Stimulated activated CD4-positive, alpha-beta T cell treated with anti-CD3 and anti-CD28 coated beads, Interleukin-1b, Interleukin-23, amount 100 ng/mL, for 48 hours (primary cell): ENCODE measurements at places on chromosomes 7 and 10.

DNA sequence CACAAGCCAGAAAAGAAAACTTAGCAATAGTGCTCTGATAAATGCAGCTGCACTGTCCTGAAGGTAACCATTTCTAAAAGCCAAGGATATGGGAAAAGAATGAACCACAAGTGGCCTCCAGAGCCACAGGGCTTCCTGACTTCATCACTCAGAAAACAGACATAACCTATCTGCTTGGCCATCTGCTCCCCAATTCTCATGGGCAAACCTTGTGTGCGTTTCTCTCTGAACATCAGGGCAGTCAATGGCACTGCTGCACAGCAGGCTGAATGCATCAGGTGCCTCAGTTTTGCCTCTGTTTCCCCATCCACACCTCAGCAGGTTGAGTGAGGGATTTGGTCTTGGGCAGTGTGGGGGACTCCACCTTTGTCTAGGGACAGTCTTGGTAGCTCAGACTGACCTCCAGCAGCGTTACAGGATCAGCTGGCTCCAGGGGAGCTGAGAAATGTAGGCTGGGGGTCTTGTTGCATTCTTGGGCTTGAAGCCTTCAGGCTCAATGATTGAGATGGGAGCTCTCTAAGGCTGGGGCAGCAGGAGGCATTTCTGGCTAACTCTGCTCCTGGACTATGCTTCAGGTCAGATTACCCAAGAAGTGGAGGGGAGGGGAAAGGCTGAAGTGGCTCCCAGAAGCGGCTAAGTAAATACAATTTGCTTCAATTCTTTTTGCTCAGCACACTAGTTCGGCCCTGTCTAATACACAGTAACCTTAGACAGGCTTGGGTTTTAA, 23.6 kb upstream of the PDLIM1 start:
- no peak for DNase-seq

DNA sequence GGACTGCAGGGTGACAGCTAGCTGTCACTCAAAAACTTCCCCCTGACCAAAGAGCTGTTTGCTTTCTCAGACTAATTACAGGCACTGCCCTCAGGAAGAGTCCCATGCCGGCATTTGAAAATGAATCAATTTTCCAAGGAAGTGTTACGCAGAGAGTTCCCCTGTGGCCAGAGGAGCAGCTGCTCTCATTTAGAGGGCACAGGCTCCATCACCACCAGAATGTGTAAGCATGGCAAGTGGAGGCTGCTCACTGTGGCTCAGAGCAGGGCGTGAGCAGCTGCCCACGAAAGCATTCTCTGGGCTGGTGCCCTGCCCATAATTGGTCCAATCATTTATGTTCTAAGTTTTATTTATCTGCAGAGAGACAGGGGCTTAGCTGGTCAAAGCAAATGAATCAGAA, 202.2 kb downstream of the RAMP3 start:
- no peak for DNase-seq

- DNase-seq: no peak
Measured at GRCh38 chr10:98374217-98374985, 40.6 kb downstream of the PYROXD2 start.

DNA sequence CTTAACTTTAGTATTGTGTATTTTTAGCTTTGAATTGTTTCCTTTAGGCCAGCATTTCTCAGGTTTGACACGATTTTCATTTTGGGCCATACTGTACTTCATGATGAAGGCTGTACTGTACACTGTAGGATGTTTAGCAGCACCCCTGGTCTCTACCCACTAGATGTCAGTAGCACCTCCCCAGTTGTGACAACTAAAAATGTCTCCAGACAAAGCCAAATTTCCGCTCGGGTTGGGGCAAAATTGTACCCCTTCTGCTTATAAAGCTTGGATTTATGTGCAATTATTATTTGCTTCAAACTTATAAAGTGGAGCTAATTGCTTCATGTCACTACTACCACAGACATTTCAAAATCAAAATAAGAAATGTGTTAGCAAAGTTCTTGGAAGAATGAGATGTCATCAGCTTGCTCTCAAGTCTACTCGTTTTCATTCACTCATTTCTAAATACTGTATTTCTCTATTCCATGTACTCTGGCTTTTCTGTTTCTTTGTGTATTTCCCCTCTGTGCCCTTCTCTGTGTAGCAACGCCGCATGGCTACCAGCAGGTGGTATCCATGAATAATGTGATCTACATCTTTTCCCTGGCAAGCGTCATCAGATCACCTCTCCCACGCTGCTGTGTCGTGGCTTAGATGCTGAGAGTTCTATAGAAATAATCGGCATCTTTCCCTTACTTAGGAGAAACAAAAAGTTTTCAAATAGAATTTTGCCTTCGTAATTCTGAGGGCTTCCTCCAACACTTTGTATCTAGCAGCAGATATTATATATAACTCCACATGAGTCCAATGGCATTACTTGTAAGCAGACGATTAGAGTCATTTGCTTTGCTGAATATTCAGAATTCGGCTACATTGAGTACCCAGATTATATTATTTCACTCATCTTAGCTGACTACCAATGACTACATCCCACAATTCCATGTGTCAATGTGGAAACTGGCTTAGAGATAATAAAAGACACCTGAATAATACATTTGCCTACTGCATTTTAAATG, 47.8 kb upstream of the CALCR start:
- DNase-seq: no peak

GRCh38 chr7:130879191-130879590, 145.2 kb upstream of the KLF14 start:
- no peak for DNase-seq

- no peak for DNase-seq
Measured at GRCh38 chr7:41010967-41011366, 691.9 kb downstream of the INHBA start.

- DNase-seq: no peak
Measured at GRCh38 chr7:35747611-35748010, 52.7 kb upstream of the HERPUD2 start.

- no peak for DNase-seq
Measured at GRCh38 chr7:151903249-151904032, 26.5 kb upstream of the PRKAG2 start.

DNA sequence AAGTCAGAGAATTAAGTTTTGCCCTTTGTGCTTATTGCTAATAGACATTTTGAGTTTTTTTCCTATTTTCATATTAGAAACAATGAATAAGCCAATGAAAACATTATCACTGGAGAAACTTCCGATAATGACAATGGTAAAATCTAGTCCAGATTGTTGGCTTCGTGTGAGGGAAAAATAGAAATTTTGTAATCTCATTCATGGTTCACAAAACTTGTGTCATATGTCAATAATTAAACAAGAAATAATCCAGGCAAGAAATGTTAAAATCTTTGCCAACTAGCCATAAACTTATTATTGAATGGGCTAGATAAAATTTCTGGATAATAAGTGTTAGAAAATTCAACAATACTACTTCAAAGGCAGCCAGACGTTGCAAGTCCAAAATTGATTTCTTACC, 36.6 kb downstream of the RNLS start:
- no peak for DNase-seq

DNA sequence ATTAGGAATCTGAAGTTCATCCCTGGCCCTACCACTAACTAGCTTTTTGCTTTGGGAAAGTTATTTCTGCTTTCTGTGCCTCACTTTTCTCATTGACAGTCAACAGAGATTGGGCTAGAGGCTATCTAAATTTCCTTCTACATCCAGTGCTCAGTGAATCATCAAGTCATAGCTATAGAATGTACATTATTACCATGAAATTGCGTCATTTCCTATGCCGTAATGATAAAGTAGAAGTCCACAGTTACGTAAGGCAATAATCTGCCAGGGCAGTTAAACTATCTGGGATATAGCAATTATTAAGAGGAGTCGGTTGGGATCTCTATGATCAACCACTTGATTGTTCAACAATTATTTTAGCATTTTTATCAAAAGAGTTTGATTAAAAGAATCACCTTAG, 64.4 kb downstream of the ITGB8 start:
- DNase-seq: no peak

- no peak for DNase-seq
Measured at GRCh38 chr7:120163449-120163848, 109.5 kb upstream of the KCND2 start.

- DNase-seq: no peak
Measured at GRCh38 chr10:92662848-92663247, 26.9 kb upstream of the HHEX start.

- no peak for DNase-seq
Measured at GRCh38 chr7:102889851-102890250, 22.9 kb upstream of the LRRC17 start.

- no peak for DNase-seq
Measured at GRCh38 chr7:28433699-28434219, 21.4 kb downstream of the CREB5 start.

GRCh38 chr7:131004371-131004770, 270.4 kb upstream of the KLF14 start:
- DNase-seq: no peak

DNA sequence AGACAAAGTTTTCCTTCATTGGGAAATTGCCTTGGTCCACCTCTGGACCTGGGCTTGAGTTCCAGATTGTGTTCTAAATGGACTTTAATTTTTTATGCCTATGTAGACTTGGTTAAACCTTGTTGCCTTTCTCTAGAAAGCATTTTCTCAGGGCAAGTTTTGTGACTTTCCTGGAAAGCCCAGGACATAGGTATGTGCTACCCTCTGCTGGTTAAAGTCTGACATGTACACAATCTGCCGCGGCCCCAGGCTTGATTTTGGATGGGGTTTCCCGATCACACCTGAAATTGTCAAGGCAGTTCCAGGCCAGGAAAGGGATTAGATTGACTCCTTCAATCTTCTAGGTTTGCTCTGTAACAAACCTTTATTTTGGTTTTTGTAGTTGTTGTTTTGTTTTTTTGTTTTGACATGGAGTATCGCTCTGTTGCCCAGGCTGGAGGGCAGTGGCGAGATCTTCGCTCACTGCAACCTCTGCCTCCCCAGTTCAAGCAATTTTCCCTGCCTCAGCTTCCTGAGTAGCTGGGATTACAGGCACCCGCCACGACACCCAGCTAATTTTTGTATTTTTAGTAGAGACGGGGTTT, 14.1 kb upstream of the AKR1B10 start:
- peak; percentile 34 for DNase-seq

DNA sequence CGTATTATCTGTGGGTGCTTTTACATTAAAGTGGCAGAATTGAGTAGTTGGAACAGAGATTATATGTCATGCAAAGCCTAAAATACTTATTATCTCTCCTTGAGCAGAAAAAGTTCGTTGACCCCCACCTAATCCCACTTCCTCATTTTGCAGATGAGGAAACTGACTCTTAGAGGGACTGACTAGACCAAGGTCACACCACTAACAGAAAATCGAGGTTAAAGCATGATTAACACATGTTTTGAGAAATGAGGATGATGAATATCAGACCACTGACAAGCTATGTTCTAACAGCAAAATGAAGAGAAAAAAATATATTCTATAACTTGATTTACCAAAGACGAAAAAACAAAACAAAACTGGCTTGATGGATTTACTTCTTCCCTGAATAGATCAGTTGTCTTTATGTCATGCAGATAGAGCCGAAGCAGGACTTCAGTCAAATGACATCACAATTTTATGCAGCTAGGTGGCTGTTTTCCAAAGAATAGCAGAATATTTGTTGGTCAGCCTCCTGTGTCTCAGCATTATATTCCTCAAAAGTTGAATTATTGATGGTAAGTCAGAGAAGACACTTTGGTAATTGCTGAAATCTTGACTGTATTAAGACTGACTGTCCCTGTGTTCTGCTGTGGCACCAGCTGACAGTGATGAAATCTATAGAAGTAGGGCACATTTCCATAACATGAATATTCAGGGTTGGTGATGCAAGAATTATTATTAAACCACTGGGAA, 24.2 kb upstream of the SMIM30 start:
- no peak for DNase-seq

- DNase-seq: no peak
Measured at GRCh38 chr7:84025332-84025927, 169.2 kb downstream of the SEMA3A start.

- no peak for DNase-seq
Measured at GRCh38 chr7:83305027-83305426, 142.3 kb upstream of the PCLO start.

DNA sequence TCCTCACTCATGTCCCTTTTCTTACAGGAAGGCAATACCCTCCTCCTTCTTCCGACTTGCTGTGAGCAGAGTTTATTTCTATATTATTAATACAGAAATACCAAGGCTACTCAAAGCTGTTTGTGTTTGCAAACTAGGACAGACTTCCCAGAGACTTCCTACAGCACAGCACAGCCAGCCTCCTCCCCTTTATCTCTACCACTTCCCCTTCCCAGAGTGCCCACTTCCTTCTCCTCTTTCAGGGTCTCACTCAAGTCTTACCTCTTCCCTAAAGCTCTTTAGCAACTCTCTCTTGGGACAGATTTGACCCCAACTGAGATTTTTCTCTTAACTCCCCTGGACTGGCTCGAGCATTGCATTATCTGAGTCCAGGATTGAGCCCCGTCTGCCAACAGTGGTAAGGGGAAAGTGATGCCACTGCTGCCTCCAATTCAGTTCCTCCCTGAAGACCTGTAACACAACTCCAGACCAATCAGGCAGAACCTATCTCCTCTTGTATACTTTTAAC, 5.5 kb upstream of the LRGUK start:
- DNase-seq: no peak

DNA sequence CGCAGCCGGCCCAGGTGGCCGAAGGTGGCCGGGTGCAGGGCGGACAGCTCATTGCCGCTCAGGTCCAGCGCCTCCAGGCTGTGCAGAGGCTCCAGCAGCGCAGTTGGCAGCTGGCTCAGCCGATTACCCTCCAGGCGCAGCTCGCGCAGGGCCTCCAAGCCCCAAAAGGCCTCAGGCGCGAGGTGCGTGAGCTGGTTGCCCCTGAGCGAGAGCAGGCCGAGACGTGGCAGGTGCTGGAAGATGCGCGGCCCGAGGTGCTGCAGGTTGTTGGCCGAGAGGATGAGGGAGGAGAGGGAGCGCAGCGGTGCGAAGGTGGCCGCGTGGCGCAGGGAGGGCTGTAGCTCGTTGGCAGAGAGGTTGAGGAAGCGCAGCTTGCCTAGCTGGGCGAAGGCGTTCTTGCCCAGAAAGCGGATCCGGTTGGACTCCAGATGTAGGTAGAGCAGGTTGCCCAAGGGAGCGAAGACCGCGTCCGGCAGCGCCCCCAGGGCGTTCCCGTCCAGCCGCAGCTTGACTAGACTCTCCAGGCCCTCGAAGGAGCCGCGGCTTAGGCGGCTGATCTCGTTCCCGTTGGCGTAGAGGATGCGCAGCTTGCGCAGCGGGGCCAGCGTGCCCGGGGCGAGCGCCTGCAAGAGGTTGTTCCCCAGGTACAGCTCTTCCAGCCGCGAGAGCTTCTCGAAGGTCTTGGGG, 923 bp downstream of the TRIL start:
- DNase-seq: peak; percentile 7

DNA sequence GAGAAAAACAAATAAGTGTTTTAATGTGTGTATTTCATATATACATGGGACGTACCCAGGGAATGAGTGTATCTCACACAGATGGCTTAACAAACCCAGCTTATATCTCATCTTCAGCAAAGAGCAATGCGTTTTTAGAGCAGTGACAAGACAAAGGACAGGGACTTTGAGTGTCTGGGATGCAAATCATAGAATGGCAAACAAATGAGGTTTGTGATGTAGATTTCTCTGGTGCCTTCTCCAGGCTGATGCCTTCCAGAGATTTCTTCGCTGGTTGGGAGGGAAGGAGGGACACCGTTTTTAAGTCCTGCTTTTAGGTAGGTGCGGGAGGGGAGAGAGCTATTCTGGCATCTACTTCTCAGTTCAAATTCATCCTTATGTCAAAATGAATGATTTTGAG, 16.6 kb downstream of the LANCL2 start:
- DNase-seq: no peak
